ENCODE measurements at places on chromosomes 7 and 10.

- no peak for DNase-seq
These were observed 71.7 kb downstream of the HYCC1 start for GRCh38 chr7:22942191-22942590.

GRCh38 chr7:158140538-158141220, 446.9 kb downstream of the PTPRN2 start:
- DNase-seq: no peak

- DNase-seq: no peak
These were observed 84.1 kb downstream of the MALSU1 start for GRCh38 chr7:23383225-23383624.

GRCh38 chr10:44173608-44173894, 211.3 kb downstream of the CXCL12 start:
- no peak for DNase-seq

DNA sequence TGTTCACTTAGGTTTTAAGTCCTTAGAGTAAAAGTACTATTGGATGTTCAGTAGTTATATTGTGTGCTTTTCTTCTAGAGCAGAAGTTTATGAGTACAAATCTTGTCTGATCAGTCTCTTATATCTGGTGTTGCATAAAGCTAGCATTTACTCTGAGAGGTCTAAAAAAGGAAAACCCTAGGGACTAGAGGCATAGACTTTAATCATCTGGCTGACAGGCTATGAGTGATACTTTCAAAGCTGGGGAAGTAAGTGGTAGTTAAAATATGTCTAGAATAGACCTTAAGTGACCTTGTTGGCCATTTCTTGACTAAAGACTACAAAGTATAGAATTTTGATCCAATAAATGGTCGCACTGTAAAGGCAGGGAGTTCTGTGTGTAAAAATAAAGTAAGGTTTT, 32.9 kb upstream of the PHYHIPL start:
- no peak for DNase-seq

DNA sequence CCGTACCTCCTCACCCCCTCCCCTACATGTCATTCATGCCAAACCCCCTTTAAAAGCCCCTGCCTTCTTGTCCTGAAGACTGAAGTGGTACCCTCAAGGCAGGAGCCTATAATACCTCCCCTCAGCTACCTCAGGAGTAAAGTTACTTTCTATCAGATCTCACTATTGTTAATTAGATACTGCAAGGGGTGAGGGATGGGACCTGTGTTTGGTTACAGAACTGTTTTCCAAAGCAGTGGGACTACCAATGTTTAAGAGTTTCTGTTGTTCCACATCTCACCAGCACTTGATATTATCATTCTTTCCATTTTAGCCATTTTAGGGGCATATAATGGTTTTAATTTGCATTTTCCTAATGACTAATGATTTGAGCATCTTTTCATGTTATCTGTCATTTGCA, 196.8 kb upstream of the LRRN3 start:
- DNase-seq: no peak

DNA sequence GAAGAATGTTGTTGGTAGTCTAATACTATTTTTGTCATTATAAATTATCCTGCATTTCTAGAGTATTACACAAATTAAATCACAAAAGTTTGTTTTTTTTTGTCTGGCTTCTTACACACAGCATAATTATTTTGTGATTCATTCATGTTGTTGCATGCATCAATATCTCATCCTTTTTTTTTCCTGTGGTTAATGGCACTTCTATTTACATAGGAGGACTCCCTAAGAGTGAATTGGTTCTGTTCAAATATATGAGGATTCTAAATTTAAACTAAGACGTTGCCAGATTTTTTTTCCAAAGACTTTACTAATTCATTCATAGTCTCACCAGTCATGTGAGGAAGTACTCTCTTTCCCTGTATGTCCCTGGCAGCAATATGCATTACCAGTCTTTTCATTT, 303.3 kb downstream of the GPR37 start:
- no peak for DNase-seq

DNA sequence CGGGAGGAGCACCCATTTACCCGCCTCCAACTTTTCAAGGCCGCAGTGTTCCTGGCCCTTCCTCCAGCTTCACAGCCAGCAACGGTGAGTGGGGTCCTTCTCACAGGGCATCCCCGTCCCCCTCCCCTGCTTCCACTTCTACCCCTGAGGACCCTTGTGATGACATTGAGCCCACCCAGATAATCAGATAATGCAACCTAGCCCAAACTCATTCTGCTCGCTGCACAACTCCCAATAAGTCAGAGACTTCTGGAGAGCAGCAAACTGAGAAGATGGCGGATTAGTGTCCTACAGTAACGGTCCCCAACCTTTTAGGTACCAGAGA, 74.5 kb downstream of the OAT start:
- DNase-seq: no peak

DNA sequence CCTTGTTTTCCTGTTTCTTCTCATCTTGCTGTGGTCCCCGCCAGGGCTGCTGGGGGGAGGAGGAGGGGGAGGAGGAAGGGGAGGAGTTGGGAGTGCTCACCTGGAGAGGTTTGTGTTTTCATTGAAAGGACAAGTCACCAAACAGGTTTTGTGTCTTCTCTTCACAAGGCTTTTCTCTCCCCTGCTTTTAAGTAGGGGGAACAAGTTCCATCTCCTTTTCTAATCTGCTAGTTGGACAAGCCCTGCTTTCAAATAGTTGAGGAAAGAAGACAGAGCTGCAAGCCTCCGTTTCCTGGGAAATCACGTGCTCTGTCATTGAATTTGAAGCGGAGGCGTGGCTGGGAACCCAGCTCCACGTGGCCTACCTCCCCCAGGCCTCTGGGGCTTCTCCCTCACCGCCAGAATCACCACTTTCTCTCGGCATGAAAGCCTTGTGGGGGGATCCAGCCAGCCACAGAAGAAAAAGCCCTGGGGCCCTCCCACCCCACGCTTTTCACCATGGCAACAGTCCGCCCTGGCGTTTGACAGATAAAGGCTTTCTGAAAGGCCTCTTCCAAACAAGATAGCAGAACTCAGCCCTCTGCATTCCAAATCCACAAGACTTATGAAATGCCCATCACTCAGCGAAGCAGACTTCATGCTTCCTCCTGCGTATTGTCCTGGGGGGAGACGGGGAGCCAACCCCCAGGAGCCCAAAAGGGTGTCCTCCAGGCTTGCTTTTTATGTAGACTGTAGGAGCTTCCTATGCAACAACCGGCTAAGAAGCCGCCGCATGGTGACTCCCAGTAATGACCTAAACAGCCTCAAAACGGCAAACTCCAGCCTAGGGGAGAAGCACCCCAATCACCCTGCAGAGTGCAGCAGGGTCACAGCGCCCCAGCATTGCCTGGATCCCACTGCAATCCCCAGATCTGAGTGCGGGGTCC, 51.7 kb downstream of the PROSER2 start:
- DNase-seq: peak; percentile 54

DNA sequence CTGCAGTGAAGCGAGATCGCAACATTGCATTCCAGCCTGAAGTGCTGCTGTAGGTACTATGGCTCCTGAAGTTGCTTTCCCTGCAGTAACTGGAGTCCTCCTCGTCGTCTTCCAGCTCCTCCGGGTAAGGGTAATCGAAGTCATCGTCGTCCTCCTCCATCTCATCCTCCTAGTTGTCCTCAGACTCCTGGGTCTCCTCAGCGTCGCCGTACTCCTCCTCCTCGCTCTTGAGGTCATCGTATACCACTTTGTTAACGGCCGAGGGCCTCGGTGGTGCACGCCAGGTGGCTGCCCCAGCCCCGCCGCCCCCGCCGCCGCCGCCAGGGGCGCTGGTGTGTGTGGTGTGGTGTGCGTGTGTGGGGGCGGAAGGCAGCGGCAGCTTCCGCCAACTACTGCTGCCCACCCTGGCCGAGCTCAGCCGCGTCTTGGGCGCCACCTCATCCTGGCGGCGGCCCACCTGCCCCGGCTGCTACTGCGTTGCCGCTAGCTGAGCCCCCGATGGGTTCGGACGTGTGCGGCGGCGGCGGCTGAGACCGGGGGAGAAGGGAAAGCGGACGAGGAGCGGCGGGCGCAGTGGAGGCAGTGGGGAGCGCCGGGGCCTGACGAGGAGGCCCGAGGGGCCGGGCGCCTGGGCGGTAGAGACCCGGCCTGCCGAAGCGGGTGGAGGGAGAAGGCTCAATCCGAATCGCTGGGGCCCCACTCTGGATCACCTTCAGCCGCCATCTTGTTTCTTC, 11.8 kb upstream of the ACBD5 start:
- DNase-seq: peak; percentile 10
